WTC11 (cell line): ENCODE measurements at places on chromosomes 3 and 15.

DNA sequence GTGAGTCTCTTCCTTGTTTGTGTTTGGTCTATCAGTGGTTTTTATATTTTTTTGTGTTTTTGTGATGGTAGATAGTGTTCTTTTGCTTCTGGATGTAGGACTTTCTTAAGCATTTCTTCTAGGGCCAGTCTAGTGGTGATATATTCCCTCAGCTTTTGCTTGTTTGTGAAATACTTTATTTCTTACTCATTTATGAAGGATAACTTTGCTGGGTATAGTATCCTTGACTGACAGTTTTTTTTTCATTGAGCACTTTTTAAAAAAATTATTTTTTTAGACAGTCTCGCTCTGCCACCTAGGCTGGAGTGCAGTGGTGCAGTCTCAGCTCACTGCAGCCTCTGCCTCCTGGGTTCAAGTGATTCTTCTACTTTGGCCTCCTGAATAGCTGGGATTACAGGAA lies 41.9 kb downstream of the NCK1 start:
- DNase-seq: no peak

DNA sequence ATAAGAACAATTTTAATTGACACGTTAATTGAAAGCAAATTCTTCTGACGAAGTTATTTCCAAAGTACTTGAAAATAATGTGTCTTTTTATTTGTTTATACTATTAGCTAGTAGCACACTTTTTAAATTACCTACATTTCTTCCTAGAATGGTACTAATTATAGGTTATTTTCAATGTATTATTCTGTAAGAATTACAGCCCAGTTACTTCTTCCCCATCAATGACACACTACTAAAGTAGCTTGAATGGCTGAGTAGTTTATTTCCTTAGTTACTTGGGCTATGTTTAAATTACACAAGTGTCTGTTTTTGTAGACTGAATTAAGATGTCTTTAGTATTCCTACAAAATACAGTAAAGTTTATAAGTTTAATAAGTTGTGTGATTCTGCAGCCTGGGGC lies 217.6 kb upstream of the IL12A start:
- no peak for DNase-seq

DNA sequence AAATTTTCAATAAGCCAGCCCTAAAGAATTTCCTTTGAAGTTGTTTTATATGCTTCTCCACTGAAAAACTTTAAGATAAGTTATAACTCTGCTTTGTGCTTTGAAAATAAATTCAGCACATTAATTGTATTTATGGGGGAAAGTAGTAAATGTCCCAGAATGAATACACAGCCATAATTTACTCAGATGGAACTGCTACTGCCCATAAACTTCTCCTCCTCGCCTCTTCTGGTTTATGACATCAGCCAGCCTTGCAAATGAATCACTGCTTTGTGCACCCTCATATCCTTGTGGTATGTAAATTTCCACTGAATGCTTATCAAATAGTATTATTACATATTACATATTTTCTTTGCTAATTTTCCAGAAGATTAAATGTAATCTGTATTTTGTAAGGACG lies 302.0 kb downstream of the DIPK2A start:
- no peak for DNase-seq

DNA sequence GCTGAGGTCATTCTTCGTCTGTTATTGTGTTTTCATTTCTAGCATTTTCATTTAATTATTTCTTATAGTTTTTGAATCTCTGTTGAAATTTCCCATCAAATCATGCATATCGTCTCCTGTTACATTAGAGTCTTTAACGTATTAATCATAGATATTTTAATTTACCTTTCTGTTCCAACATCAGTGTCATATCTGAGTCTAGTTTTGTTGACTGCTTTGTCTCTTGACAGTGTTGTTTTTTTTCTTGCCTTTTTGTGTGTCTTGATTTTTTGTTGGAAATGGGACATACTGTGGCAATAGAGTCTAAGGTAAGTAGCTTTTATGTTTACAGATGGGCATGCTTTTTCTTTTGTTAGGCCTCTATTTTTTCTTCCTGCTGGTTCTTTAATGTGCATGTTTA lies 286.8 kb upstream of the THRB start:
- no peak for DNase-seq

GRCh38 chr3:159859836-159860235 lies 128.8 kb upstream of the IL12A start:
- DNase-seq: no peak

DNA sequence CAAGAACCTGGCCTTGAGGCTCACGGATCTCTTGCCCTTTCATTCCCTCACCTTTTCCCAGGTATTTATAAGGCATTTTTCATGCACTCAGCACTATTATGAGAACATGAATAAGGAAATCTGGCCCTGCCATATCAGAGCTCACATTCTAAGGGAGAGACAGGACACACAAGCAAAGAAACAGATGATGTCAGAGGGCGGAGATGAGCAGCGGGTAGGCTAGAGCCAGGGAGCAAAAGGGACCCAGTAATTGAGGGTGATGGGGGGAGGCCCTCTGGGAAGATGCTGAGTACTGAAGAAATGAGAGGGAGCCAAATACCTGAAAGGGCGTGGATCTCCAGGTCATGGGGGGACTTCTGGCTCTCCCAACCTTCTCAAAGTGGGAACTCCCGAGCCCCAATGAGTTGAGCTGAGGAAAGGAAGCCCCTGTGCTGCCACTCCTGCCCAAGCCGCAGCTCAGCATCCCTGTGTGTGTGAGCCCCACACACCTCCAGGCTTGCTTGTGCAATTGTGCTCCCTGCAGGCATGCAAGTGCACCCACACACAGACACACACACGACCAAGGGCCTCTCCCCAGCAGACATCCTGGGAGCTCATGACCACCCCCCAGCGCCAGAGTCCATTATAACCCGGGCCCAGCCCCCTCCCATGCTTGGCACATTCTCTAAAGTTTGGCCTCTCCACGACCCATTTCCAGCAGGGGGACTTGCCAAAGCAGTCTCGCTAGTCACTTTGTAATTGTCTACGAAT lies 81.4 kb upstream of the PXYLP1 start:
- DNase-seq: no peak

GRCh38 chr3:191379446-191379845 lies 49.1 kb upstream of the UTS2B start:
- no peak for DNase-seq

DNA sequence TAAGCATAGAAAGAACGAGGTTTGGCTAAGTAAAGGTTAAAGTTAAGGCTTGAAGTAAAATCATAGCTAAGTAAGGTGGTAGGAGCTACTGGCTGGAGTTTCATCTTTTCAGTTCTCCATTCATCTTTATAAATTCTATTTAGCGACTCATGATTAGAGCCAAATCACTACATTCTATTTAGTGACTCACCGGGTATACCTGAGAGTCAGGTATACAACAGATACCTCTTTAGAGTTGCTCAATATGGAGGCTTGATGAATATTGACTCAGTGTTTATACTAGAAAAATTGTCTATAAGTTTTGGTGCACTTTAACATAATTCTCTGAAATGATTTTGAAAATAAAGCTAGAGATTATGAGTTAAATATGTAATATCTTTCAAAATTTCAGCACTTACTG lies 328.8 kb upstream of the GRM7 start:
- no peak for DNase-seq

DNA sequence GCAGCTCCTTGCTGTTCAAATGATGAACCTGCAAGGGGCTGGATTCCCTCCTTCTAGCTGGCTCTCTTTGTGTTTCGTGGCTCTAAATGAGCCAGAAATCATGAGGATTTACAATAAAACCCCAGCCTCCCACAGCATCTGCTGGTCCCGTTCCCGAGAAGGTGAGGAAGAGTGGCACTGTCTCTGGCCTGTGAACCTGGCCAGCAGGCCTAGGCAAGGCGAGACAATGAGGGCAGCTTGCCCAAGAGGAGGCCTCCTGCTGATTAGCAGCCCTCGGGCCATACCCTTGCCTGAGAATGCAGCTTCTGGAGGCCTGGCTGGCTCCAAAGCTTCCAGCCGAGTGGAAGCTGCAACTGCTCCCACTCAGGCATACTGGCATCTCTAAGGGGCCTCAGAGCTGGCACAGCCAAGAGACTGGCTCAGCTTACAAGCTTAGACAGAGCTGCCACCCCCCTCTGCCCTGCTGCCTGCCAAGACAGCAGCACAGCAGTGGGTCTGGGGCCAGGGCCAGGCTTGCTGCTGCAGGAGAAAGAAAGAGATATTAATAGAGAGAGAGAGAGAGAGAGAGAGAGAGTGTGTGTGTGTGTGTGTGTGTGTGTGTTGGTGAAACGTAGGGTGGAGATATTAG lies 76.5 kb downstream of the HMG20A start:
- peak; percentile 42 for DNase-seq

GRCh38 chr3:54527521-54527920 lies 400.3 kb downstream of the LRTM1 start:
- DNase-seq: no peak

DNA sequence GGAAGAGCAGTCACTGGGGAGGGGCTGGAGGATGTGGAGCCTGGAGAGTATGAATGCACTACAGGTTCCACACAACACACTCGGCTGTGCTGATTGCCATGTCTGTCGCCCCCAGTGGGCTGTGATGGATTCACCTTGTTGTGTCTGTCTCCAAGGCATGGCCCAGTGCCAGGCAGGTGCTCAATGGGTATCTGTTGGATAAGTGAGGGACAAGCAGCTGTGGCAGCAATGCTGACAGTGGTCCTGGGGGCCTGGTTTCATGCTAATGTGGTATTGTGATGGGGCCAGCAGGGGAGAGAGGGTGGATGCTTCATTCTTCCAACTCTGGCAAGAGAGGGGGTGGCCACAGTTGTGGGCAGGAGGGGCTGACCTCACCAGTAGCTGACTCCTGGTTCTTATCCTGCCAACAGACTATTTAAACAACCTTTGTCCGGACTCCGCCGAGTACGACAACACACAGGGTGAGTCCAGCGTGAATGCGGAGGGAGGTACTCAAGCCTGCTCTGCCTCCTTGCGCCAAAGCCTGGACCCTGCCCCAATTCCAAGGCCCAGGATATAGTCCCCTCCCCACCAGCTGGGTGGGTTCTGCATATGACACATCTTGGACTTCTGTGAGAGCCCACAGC lies 47.3 kb upstream of the NR2C2 start:
- DNase-seq: peak; percentile 47

DNA sequence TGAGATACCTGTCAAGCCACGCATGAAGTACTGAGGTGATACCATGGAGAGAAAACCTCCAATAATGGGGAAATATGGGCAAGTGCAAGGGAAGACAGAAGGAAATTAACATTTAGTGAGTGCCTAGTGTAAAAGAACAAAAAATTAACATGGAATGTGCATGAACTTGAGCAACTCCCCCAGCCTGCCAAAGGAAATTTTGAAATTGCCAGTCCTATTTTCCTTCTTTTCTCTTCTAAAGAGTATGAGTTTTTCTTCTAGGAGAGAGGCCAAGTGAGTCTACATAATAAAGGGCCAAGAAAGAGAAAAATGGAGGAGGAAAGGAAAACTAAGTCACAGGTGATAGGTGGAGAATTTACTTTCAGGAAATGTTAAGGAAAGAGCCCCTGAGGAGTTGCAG lies 602.4 kb upstream of the MDFIC2 start:
- DNase-seq: no peak

GRCh38 chr3:190718097-190718496 lies 144.4 kb downstream of the GMNC start:
- peak; percentile 16 for DNase-seq

DNA sequence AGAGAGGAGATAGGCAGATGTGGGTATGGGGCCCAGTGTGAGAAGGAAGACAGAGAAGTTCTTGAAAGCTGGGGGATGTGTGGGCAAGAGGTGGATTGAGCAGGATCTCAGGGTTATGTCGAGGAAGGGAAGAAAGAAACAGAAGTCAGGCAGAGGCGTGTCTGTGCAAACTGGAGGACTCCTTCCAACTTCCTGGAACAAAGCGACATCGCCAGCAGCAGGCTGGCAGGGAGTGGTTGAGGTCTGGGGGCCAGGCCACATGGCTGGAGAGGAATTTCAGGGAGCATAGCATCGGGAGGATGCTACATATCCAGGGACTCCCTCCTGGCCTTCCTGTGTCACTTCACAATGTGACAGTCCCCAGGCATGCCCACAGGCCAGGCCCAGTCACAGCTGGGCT lies 42.9 kb upstream of the MYZAP start:
- no peak for DNase-seq

GRCh38 chr3:169907476-169907875 lies 3.9 kb upstream of the SAMD7 start:
- DNase-seq: no peak

DNA sequence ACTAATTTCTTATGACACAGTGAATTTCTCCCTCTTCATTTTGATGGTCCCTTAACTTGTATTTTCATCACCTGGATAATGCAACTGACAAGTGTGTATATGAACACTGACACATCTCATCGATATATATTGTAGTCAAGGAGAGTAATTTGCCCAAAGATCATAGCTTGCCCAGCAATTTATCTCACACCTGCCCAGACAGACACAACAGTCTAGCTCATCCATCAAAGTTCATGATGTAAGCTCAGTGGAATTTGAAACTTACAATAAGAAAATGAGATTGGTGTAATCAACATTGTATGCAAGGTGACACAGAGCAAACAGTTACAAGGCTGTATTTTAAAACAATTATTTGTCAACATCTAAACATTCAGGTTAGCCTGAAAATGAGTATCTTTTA lies 805.8 kb downstream of the NAALADL2 start:
- DNase-seq: no peak

- no peak for DNase-seq
Measured at GRCh38 chr15:39788800-39789565, 6.3 kb upstream of the FSIP1 start.

GRCh38 chr3:127409421-127410136 lies 121.7 kb upstream of the PRR20G start:
- DNase-seq: no peak

- no peak for DNase-seq
Measured at GRCh38 chr3:187747506-187747905, 2.2 kb upstream of the BCL6 start.

GRCh38 chr3:73624821-73625665 lies at the start of gene PDZRN3:
PDZRN3 (minus strand) TSS chr3:73624941.
- DNase-seq: peak; percentile 69

DNA sequence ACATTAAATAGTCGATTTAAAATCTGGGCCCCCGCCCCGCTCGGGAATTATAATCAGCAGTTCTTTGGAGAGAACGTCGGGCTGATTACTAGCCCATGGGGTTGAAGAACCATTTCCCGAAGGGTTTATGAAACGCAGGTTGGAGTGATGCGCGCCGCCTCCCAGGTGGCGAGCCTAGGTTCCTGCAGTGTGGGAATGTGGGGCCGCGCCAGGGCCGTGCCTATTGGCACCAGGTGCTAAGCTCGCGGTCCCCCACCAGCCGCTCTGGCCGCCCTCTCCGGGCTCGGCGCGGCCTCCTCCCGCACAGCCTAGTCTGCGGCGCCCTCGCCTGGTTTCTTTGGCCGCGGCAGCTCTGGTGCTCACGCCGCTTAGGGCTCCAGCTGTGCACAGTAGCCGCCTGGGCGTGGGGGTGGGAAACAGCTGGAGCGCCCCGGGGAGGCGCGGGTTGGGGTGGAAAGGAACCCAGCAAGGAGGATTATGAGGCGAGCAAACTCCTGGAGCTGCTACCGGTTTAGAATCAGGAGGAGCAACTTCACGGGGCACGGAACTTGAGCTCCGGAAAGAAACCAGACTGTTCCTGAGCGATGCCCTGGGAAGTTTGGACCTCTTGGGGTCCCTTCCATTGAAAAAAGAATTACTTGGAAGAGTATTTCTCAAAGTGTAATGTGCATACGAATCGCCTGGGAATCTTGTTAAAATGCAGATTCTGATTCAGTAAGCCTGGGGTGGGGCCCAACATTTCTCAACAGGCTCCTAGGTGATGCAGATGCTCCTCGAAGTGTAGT lies 5.6 kb upstream of the MECOM start:
- peak; percentile 86 for DNase-seq

GRCh38 chr3:104066658-104067057 lies 1300.1 kb upstream of the ALCAM start:
- DNase-seq: no peak

- no peak for DNase-seq
Measured at GRCh38 chr3:122052968-122053367, 2.2 kb upstream of the CD86 start.

GRCh38 chr3:194956697-194957396 lies 271.2 kb downstream of the FAM43A start:
- DNase-seq: no peak
